ENCODE measurements at places on chromosomes 1 and 21.

DNA sequence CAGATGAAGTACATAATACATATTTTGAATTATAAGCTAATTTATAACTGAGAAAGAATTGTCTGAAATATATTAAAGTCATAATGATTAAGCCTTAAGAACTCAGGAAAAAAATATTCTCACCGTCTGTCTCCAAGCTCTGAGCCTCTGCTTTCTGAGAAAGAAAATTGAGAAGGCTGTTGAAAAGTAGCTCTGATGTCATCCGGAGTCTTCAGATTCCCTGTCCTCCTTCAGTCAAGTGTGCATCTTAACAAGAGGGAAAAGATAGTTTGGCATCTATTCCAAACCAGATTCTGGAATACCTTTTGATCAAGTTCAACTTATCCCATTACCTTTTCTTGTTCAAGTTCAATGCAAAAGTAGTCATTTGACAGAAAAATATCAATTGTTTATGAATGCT is 50.6 kb downstream of the NRIP1 start:
- DNase-seq, result no peak

- DNase-seq, result peak; percentile 47
Measured at GRCh38 chr1:43067977-43068751, 103.9 kb downstream of the EBNA1BP2 start.

DNA sequence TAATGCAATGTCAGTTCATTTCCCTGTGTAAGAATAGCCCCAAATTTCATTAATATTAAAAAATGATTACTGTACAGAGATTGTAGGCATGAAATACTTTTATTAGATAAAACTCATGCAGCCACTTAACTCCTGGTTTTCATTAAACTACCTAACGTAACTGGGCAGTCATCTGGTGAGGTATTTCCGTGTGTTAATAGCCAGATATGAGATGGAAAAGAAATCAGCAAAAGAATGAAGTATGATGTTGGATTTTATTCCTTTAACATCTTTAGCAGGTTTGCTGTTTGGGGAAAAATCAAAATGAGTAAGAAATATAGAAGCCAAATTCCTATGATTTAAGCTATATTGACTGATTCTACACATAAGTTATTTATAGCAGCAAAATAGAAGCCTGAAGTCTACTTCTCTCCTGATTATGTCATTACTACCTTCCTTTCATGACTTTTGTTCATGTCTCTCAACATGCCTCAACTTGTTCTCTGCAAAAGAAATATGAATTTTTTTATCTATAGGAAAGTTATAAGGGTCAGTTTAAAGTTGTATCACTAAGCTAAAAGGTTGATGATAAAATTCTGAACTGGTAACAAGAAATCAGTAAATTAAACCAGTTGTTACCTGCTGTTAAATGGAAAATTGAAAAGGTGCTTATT is 42.6 kb downstream of the CCDC18 start:
- DNase-seq, result no peak

GRCh38 chr1:229017091-229017490 is 253.8 kb upstream of the RAB4A start:
- no peak for DNase-seq

- no peak for DNase-seq
Measured at GRCh38 chr1:20147846-20148570, 8.9 kb downstream of the PLA2G2F start.

DNA sequence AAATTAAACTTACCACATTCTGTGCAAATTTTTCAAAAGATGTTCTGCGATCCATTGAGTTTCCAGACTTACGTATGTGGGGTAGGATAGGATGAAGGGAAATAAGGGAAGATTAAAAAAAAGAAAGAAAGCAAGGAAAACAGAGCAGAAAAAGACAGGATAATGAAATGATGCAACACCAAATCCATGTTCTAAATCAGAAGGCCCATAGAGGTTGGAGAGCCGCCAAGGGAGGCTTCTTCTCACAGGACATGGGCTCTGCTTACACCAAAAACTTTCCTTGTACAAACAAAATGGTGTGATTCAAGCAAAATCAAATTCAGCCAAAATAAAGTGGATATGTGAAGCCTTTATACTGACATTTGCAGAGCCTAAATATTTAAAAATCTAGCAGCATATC is 189.5 kb upstream of the GREM2 start:
- DNase-seq, result no peak

- no peak for DNase-seq
Measured at GRCh38 chr1:167191958-167192357, 28.7 kb upstream of the POU2F1 start.

Data from renal pelvis (tissue), 12 donors.